T-cell (primary cell): ENCODE measurements at places on chromosomes 5 and 9. TPM values are rescaled to one million over a fixed set of nuclear protein-coding genes. Genes with fewer than 3 reads are reported as not detected.

The PTGR1 gene
- total RNA-seq = not detected

The ANKHD1 gene
- total RNA-seq = 184 TPM

DNA sequence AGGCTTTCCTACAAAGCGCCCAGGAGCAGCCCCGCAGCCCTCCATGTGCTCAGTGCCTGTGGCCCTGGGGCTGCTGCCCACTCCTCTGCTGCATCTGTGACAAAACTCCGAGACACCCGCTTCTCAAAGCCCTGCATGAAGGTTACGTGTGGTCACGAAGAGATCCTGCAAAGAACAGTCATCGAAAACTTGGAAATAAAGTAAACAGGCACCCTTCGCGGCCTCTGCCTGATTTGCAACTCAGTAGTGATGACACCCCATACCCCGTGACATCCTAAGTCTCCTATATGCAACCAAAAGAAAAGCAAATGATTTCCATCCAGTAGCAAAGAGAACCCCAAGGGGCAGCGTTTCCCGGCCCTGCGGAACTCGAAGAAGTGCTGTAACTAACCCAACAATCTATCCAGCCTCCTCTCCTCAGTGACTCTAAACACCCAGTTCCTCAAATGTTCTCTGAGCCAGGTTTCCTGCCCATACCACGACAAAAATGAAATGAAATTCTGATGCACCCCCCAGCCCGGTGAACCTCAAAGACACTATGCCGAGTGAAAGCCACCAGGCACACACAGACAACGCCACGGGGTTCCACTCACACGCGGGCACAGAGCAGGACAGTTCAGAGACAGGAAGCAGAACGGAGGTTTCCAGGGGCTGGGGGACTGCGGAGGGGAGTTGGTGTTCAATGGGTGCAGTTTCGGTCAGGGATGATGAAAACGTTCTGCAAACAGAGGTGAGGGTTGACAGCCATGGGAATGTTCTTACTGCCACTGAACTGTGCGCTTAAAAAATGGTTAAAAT is 19.0 kb downstream of the NACC2 start:
- DNase-seq = no peak

DNA sequence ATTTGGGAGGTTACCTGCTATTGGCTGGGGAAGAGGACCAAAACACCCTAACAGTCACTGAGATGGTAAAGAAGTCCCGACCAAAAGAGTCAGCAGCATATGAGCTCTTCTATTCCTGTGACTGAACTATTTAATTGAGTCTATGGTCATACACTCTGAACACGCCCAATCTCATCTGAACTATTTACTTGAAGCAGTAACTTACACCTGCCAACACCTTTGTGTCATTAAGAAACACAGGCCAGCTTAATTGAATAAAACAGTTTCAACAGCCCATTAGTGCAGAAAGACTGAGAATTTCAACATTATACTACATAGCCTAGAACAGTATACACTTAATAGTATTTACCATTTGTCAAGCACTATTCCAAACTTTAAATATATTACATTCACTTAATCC is 47.8 kb downstream of the NR6A1 start:
- DNase-seq = no peak

DNA sequence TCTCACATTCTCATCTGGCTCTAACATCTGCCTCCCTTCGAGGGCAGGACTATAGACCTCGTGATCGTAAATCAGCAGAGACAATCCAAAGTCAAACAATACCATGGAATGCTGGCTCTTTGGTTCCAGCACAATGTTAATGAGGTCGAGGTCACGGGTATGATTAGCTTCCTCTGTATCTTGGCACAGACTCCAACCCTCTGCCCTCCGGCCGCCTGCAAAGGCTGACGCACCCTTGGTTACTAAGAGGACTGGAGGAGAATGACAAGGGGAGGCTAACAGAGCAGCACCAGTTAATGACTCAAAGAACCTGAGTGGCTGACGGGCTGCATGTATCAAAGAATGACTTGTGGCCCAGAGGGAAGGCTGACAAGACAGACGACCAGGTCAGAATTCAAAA is 10.1 kb downstream of the LHFPL2 start:
- no peak for DNase-seq

The BAG1 gene
- 60.9 TPM for total RNA-seq

The CAAP1 gene
- 20.7 TPM for total RNA-seq

- no peak for DNase-seq
Measured at GRCh38 chr5:28488752-28489151, 1450.4 kb upstream of the CDH9 start.

GRCh38 chr9:69817202-69817601 is 3.4 kb upstream of the CFAP95 start:
- DNase-seq = no peak

- no peak for DNase-seq
Measured at GRCh38 chr9:86494644-86495111, 140.5 kb upstream of the TUT7 start.

- no peak for DNase-seq
Measured at GRCh38 chr9:129828051-129828450, 4.1 kb upstream of the TOR1A start.

The GBGT1 gene
- total RNA-seq = 7.9 TPM

- DNase-seq = no peak
Measured at GRCh38 chr5:33764786-33765185, 127.0 kb downstream of the ADAMTS12 start.

DNA sequence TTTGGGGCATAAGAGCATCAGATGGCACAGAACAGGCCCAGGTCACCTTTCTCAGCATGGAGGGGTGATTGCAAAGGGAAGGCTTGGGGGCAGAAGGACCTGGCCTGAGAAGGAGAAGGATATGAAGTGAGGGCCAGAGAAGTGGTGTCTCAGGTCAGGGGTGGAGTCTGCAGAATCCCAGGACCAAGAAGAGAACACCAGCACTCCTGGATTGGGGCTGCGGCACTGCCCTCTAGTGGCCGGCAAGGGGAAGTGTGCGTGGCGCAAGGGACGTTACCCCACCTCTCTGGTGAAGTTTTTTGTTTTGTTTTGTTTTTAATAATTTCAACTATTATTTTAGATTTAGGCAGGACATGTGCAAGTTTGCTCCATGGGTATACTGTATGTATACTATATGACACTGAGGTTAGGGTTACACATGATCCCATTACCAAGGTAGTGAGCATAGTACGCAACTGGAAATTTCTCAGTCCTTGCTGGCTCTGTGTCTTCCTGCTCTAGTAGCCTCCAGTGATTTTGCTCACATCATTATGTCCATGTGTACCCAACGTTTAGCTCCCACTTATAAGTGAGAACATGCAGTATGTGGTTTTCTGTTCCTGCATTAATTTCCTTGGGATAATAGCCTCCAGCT is 1548.6 kb downstream of the EFNA5 start:
- DNase-seq = no peak

DNA sequence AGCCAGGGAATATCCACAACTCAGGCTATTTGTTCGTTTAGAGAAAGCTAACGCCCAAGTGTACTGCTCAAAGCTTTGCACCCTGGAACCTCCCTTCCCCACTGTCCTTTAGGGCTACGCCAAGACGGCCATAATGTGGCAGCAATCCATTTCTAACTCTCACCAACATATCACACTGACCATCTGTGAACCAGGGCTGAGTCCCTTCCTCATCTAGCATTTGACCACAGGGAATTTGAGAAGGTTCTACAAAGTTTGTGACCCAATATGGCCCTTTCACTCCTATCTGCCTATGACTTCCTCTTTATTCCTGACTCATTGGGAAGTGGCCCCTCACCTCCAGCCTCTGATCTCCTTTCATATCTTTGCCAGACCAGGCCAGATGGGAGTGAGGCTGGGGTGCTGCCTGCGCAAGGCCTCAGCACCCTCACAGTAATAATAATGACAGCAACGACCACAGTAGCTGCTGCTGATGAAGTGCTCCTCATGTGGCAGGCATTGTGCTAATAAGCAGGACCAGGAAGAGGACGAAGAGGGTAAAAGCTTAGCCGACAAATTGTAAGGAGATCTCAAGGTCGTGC is 9.3 kb upstream of the ARAP3 start:
- DNase-seq = no peak

DNA sequence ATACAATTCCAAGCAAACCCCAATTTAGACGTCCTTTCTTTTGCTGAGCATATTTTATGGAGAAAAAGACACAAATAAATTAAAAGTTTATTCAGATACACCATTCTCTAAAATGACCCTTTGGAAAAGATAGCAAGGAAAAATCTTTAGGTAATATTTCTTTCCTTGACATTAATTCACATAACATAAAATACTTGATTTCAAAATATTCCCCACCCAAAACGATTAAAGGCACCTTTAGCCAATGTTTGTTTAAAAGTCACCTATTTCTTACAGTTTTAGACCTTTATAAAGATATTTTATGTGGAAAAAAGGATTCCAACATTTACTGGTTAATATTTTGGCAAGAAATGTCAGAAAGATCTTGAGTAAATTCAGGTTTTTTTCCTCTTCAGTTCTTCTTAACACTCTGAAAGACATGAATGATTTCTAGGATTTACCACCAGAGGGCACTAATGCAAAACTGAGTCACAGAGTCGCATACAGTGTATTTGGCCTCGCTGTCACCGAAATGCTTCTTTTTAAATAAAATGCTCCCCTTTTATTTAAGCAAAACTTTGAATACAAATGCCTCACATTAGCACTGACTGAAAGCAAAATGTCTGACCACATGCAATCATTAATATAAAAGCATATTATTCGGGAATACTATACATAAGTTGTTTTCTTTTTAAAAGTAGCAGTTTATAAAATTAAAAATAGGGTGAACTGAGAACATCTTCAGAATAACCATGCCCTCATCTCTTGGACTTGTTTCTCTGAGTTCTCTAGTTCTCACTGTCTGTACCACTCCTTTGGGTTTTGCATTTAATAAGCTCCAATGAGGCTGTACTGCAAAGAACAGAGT is 122.5 kb downstream of the SLC1A3 start:
- no peak for DNase-seq

The IFNB1 gene
- total RNA-seq = not detected

DNA sequence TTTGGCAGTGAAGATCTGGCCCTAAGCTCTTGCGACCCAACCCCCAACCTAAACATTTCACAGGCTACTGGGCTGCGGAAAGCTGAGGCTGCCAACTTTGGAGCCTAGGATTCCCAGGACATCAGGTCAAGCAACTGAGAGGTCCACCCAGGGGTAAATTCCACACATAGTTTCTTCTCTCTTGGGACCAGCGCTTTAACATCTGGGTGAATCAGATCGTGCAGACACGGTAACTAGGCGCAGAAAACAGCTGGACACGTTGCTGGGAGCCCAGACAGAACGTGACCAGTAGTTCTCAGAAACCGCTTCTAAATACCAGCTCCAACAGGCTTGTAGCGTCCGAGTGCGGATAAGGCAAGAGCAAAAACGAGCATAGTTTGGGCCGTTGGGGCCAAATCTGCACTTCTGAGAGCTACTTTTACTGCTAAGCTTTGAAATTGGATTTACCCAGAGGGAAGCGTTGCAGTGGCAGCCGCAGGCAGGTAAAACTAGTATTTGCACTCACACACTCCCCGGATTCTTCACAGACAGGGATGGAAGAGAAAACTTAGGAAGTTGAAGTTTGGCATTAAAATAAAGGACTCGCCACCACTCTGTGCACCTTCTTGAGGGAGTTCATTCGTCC is 11.8 kb downstream of the ITGA1 start:
- DNase-seq = no peak

DNA sequence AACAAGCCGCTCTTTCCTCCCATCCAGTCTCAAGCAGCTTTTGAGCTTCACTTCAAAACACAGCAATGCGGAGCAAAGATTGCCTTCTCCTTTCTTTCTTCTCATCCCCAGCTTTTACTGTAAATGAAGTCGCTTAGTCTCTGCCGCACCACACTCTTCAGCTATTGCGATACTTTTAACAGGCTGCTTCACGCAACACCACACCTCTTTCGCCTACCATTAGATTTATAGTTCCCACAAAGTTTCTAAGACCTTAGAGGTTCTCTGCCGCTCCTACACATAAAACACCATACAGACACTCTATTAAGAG is 711 bp downstream of the PGGT1B start:
- no peak for DNase-seq

DNA sequence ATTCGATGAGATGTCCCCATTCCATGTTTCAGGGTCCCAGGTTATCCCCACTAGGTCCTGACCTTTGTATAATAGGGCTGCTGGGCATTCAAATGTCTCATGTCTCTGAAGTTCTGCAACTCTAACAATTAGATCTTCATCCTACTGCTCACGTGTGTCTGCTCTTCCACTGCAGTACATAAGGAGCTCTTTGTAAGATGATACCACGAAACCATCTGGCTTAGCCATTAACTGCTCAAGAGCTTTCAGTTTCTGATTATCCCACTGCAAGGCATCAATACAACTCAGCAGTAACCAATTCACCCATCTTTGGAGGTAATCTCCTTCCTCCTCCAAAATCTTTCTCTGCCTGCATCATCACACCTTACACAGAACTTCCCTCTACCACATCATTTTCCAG is 49.9 kb upstream of the PPP2CA start:
- DNase-seq = no peak

DNA sequence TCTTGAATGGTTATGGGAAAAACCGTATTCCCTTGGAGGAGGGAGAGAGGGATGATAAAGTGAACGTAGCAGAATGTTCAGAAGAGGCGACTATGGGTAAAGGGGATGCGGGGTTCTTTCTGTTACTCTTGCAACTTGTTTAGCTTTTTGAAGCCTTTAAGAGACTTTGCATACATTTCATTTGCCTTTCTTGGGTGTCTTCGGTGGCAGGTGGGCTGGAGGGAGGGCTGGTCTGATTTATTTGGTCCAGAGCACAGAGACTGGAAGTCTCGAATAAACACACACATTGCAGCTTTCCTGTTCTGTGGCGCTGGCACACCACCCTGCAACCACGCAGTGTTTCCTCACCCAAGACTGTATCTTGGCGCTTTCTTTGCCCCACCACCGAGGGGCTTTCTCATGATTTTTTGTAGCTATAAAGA is 23.2 kb downstream of the TTF1 start:
- DNase-seq = no peak

DNA sequence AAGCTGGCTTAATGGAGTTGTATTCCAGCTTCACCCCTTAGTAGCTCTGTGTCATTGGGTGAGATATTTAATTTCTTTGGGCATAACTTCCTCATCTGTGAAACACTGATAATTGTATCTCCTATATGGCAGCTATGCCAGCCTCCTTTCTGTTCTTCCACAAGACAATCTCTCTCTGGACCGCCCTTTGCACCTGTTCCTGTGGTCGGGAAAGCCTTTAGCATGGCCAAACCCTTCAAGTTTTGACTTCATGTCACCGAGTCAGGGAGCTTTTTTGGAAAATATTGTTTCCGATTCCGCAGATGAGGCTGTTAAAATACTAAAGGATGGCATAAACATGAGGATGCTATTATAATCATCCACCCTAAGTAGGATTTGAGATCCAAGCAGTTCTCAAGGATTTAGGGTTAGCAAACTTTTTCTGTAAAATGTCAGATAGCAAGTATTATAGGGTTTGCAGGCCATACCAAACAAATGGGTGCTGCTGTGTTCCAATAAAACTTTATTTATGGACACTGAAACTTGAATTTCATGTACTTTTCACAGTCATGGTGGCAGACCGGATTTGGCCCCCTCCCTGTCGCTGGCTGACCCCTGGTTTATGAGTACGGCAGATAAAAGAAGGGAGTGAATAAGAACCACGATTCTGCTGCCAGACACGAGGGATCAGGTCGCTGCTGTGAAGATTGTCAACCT is 695 bp upstream of the NDFIP1 start:
- no peak for DNase-seq
